AG04450 (cell line): ENCODE measurements at places on chromosomes 6 and 20. TPM values are rescaled to one million over a fixed set of nuclear protein-coding genes. Genes with fewer than 3 reads are reported as not detected.

Gene KIF13A
- polyA plus RNA-seq: 56.1 and 57.7 TPM in 2 replicates

Gene FOXF2
- 17.3 TPM in 2 replicates for polyA plus RNA-seq

Gene HUS1B
- 0.10 and 0.17 TPM in 2 replicates for polyA plus RNA-seq

Gene OR2B6
- polyA plus RNA-seq: 0.09 TPM in 1 of 2 replicates, not detected in the other

Gene ZNF165
- polyA plus RNA-seq: 0.14 and 0.15 TPM in 2 replicates
